ENCODE measurements at places on chromosomes 12 and 14.

GRCh38 chr12:125402874-125403789 lies 337.9 kb downstream of the AACS start:
- DNase-seq, result no peak

- DNase-seq, result no peak
Measured at GRCh38 chr14:35339761-35340406, 47.7 kb downstream of the PSMA6 start.

GRCh38 chr14:49362916-49363315 lies 223.3 kb downstream of the RPS29 start:
- no peak for DNase-seq

- no peak for DNase-seq
Measured at GRCh38 chr12:6810758-6811157, 10.9 kb upstream of the GPR162 start.

- no peak for DNase-seq
Measured at GRCh38 chr14:75568791-75569190, 9.6 kb upstream of the FLVCR2 start.

DNA sequence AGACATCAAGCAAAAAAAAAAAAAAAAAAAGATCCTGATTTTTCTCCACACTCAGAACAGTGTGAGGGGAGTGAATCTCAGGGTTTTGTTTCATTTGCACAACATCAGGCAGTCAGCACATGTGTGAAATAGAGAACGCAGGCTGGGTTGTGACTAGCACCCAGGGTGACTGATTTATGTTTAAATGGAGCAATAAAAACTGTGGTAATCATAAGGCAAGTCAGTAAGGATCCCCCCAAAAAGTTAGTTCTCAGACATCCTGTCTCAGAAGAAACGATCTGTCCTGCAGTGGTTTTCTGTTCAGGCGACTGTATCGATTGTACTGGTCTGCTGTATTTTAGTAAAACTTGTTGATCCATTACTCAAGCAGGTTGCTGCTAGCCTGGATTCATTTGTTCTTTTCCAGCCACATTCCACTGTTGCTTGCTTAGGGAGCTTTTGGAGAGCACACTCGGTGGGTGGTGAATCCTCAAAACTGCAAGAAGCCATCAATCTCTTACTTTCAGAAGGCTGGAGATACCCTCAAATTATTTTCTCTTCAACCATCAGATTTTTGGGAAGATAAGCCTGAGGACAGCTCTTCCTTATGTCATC lies 107.1 kb downstream of the DACT1 start:
- DNase-seq, result no peak

DNA sequence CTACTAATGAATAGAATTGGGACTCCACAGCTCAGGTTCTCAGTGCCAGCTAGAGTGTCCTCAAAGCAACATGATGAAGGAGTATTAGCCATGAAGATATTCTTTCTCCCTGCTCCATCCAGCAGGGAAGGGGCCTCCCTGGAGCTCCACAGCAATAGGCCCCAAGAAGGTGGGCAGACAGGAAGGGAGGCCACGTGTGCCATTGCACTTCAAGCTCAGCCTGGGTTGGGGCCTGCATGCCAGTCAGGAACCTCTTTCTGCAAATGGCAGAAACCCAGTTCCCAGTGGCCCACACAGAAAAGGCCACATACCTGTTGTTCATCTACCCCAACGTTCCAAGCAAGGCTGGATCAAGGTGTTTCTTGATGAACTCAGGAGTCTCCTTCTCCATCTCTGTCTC lies 357.5 kb upstream of the SFSWAP start:
- no peak for DNase-seq

GRCh38 chr12:63238892-63239291 lies 87.9 kb upstream of the AVPR1A start:
- no peak for DNase-seq

Measured in thoracic aorta (tissue), 2 donors.